Upper lobe of left lung (tissue), 6 donors: ENCODE measurements at places on chromosomes 16 and 17. TPM values are rescaled to one million over a fixed set of nuclear protein-coding genes. Genes with fewer than 3 reads are reported as not detected.

The OR1A1 gene
- total RNA-seq, result not detected

- no peak for DNase-seq
These were observed 7.6 kb upstream of the PKMYT1 start for GRCh38 chr16:2987833-2988232.

GRCh38 chr16:66079671-66080334 lies 286.7 kb upstream of the CDH5 start:
- DNase-seq, result no peak

DNA sequence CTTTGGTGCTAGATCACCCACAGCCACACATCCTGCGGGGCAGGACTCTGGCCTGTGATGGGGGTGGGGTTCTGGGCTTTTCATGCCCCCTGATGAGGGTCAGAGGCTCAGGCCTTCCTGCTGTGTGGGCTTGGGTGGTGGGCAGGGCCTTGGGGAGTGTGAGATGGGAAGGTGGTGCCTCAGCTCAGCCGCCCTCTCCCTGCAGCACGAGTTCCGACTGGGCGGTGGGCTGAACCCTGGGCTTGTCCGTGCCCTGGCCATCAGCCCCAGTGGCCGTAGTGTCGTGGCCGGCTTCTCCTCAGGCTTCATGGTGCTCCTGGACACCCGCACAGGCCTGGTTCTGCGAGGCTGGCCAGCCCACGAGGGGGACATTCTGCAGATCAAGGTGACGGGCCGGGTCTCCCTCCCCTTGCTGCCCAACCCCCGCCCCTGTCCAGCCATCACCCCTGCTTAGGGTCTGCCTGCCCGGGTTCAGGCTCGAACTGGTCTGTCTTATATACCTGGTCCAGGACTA lies 6.8 kb upstream of the SERPINF2 start:
- DNase-seq, result no peak

DNA sequence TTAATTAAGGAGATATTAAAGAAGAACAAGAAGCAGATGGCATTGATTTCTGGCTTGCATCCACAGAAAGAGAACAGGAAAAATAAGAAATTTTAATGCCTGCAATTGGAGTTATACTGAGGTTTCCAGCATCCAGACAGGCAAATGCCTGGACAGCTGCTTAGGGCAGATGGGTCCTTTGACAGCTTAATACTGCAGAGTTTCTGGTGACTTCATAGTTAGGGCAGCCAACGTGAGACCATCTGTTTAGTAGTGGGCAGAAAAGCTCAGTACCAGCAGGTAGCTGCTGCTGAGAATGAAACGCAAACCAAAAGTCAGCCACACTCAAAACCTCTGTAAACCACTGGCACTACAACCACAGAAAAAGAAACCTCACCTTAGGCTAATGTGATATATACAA lies 109.8 kb downstream of the CDK5R1 start:
- no peak for DNase-seq
